SW 1271 (cell line): ENCODE measurements at places on chromosomes 1 and 21.

- no peak for DNase-seq
These were observed 31.2 kb upstream of the COL6A2 start for GRCh38 chr21:46066591-46067331.

GRCh38 chr1:115461526-115461925, 123.5 kb upstream of the NGF start:
- DNase-seq, result no peak

- no peak for DNase-seq
These were observed 33.2 kb downstream of the RCSD1 start for GRCh38 chr1:167663002-167663772.

DNA sequence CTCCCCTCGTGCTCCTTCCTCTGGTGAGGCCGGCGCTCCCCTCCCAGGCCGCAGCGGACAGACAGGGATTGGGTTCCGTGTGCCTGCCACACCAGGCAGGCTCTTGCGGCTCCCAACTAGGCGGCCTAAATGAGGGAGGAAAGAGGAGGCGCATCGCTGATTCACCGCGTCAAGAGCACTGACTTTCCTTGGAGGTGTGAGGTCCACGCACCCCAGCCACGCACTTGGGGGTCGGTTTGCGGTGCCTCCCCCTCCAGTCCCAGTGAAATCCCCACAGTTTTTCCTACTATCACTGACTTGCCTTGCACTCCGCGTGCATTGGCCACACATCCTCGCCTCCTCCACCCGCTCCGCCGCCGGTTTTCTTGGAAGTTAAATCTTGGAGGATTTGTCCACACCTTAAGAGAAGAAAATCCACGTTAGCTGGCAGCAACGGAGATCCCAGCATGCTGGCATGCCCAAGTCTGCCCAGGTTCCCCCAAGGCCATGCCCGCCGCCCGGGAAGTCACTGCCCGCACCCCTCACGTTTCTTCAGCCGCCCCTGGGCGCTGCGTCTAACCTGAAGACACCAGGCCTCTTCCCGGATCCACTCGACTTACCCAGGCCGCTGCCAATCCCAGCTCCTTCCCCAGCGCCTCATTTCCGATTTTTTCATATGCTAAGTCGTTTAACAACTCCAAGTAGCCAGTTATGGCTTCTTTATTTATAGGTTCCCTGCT, 1.1 kb upstream of the FOXD3 start:
- no peak for DNase-seq

DNA sequence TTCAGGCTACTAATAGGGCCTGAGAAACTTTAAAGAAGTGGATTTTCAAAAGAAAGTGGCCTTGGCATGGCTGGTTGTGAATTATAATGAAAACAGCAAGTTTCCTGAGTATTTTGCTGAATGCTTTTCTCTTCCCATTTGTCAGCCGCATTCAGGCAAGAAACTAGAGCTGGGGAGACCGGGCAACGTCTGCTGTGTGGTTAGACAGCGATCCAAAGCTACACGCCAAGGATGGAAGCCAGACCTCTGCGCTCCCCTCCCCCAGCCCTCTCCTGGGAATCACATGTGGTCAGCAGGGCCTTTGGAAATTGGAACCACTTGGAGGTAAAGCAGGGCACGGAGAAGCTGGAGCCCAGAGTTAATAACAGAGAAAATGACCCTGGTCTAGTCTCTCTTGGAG, 114.1 kb upstream of the CD34 start:
- DNase-seq, result no peak

- no peak for DNase-seq
These were observed 99.6 kb downstream of the ZBTB18 start for GRCh38 chr1:244150665-244151064.

DNA sequence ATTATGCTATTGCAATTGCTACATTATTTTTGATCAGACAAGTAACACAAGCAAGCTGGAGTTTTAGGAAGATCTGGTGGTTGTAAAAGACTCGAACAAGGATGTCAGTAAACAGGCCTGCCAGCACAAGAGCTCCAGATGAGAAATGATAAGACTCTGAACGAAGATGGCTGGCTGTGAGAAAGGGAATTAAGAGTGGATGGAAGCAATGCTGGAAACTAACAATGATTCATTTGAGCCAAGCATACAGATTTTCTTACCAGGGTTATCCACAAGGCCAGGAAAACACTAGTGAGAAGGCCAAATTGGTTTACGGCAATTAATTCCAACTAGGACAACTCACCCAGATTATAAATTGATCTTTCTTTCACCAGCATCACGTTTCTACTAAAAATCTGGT, 54.2 kb downstream of the NRIP1 start:
- DNase-seq, result no peak

- no peak for DNase-seq
These were observed 17.7 kb upstream of the RIPK4 start for GRCh38 chr21:41784456-41785102.
